ENCODE measurements at places on chromosomes 7 and 10.

DNA sequence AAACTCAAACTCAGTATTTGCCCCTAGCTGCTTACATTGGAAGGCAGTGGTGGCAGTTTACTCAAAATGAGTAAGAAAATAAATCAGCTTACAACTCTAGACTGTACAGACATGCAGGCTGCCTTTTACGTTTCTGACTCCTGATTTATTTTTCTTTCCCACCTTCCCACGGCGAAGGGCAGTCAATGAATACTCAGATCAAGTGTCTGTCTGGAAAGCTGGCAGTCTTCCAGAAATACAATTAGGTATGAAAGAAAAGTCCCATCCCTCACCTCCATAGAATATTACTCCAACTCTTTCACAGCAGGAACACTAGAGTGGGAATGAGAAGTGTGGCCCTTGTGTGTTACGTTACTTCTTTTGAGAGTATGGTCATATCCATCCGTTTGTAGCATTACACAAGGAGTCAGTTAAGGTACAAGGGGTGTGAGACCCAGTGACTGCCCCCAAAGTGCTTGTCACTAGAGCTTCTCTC is 1.3 kb upstream of the PAPSS2 start:
- DNase-seq = no peak

- DNase-seq = no peak
These were observed 12.0 kb downstream of the C10orf62 start for GRCh38 chr10:97601268-97602215.

DNA sequence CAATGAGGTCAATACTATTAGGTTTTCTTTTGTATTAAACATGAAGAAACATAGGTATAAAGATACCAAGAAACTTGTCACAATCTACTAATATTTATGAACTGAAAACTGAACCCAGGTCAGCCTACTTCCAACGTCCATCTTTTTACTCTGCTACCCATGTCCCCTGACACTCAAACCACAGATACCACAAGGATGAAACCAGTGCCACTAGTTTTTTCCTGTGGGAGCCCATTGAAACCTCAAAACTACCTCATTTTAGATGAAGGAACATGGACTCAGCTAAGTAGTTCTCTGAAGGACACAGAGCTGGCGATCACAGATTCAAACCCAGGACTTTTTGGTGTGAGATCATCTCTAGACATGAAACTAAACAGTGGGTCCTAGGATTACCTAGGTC is 6.8 kb downstream of the TET1 start:
- no peak for DNase-seq

DNA sequence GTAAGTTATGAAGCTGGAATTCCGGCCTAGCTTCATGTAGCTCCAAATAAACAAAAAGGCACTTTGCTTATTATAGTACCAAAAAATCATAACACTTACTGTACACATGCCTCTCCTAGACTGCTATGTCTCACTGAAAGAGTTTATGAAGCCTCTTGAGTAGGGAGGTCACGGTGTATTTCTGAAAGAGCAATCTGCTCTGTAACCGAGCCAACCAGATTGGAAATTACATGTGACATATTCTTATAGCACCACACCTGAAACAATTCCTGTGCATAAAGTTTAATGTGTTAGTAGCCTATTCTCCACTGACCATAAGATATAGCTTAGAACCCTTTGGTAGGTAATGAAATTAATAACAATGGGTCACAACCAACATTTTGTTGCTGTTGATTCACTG is 1.3 kb upstream of the FAM3C start:
- no peak for DNase-seq

- DNase-seq = no peak
These were observed 142.0 kb downstream of the ARID5B start for GRCh38 chr10:62043421-62044021.

DNA sequence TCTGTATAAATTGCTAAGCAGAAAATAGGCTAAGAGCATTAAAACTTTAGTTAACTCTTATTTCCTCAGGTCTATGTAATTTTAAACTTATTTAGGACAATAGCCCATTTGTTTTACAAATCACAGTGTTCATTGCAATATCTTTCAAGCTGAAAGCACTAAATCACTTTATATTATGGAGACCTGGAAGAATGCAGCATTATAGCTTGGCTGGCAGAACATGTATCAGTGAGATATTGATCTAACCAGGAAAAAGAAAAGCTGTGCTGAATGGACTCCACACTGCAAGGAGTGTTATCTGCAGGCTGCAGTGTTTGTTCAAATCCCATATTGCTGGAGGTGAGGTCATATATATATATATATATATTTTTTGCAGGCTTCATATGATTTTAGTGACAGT is 517.5 kb downstream of the NRG3 start:
- DNase-seq = no peak

GRCh38 chr10:44946205-44946604 is 13.4 kb upstream of the RASSF4 start:
- DNase-seq = no peak

Data from HuH-7.5 (cell line).